ENCODE measurements at places on chromosomes 5 and 9.
A peak's percentile ranks its signal among the peaks of the same experiment; 100 is the strongest.

GRCh38 chr9:14662060-14662453, 31.2 kb downstream of the ZDHHC21 start:
- DNase-seq = no peak

- DNase-seq = no peak
These were observed 1.4 kb upstream of the KDM3B start for GRCh38 chr5:138351056-138351455.

GRCh38 chr5:181282874-181283273, 21.9 kb upstream of the TRIM52 start:
- DNase-seq = no peak

- peak; percentile 84 for DNase-seq
These were observed 117.9 kb upstream of the LPCAT1 start for GRCh38 chr5:1641560-1642166.

GRCh38 chr5:39566891-39567290, 142.1 kb upstream of the DAB2 start:
- DNase-seq = no peak

GRCh38 chr5:6090838-6091237, 287.5 kb downstream of the MED10 start:
- no peak for DNase-seq

GRCh38 chr9:27442464-27442863, 81.6 kb upstream of the IFNK start:
- DNase-seq = no peak

- DNase-seq = no peak
These were observed 103.1 kb downstream of the CEMIP2 start for GRCh38 chr9:71665247-71665646.

DNA sequence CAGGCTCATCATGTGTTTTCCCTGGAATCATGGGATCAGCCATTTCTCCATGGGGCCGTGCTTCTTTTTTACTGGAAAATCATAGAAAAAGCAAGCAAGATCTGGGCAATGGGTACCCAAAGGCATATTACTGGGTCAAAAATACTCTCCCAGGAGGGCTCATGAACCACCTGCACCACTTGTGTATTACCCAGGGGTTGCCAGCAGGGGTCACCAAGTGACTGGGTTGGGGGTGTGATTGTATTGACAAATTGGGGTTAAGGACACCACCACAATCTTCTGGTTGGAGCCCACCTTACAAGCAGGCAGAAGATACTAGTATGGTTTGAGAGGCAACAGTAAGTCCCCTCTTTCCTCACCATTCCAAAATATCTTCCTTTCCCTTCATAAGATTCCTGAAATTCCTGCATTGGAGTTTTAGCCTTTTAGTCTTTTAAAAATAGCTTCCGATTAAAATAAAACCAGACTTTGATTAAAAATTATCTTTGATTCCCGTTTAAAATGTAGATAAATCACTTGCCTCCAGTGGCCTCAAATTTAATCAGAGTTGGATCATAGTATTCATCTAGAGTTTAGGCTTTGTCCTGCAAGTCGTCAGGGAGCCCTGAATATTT, 603.3 kb downstream of the KIF4B start:
- peak; percentile 44 for DNase-seq

GRCh38 chr5:66358741-66359140, 214.6 kb downstream of the SREK1 start:
- DNase-seq = no peak

DNA sequence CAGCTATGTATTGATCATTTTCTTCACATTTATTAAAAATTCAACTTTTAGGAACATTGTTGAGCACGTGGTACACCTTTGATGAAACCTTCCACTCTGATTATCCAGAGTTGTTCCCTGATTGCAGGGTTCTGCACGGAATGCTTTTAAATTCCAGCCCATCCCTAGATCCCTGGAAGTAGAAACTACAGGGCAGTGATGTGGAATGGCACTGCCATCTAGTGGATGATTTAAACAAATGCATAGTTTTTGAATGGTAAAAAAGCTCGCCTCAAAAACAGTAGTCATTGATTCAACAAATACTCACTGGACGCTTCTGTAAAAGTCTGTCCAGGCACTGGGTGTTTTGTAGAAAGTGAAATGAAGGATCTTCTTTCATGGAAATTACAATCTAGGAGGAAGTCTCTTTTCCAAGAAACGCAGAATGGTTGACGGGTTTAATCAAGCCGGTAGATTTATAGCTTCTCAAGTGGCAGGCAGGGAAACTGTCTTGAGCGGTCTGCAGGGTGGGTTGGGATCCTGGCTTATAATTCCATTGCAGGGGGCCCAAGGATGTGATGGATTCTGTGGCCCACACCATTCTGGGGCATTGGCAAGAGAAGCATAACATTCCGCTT, 118.4 kb downstream of the ARHGAP26 start:
- peak; percentile 39 for DNase-seq

DNA sequence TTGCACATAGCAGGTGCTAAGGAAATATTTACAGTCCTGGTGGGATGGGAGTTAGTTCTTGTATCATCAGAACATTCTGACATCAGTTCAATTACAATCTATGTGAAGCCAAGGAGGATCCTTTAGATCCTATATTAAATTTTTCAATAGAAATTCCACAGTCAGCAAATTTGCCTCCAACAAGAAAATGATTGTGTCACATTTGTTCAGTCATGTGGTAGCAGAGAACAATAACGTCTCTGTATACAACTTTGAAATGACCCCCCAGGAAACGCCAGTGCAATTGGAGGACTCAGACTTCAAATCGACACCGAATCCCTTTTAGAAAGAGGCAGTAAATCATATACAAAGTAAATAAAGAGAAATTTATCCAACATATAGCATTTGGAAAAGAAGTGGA, 392.1 kb downstream of the DTWD2 start:
- no peak for DNase-seq

DNA sequence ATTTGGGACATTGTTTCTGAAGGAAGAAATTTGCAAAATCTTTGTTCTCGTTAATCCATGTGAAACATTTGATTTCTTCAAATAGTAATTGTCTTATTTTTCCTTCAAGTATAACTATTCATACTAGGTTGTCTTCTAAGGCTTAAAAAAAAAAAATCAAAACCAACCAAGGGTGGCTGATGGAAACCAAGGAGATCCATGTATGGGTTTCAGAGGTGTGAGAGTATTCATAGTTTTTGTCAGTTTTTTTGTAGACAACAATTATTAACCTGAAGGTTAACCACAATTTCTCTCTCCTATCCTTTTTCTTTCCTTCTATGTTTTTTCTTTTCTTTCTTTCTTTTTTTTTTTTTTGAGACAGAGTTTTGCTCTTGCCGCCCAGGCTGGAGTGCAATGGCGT, 35.4 kb downstream of the KDM4C start:
- no peak for DNase-seq

- peak; percentile 46 for DNase-seq
These were observed 730 bp upstream of the GZMA start for GRCh38 chr5:55101556-55102276.

DNA sequence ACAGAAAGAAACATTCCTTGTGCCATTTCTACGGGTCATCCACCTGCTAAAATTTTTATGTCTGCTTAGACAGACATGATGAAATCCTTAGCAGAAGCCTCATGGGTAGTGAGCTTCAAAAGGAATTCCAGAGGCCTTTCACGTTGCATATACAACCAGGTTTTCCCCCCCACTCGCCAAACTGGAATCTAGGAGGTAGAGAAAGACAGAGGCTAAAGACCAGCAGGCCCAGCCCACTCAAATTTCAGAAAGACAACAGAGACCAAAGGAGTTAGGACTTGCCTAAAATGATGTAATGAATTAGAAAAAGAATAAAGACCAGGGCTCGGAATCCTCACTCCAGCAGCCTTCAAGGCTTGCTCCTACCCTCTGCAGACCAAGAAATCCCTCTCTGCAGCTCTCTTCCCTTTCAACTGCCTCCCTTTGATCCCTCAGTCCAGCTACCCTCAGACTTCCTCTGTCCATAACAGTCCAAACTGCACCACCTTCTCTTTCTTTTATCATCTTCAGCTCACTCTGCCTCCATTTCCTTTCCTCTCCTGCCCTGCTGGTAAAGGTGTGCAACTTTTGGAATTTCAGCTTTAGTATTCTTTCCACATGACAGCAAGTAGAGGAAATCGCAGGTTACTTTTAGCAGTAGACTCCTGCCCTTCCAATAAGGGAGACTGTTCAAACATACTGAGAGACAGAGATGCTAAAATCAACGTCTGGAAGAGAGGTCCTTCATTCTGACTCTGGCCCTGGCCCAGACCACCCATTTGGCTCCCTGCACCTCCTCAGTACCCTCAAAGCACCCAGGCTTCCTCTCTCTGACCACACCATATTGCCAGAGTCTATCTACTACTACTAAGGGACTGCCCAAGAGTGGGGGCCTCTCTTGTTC, 8.9 kb downstream of the B4GALT1 start:
- no peak for DNase-seq

GRCh38 chr5:40235471-40236400, 444.0 kb upstream of the PTGER4 start:
- no peak for DNase-seq

GRCh38 chr5:57665146-57665936, 182.7 kb upstream of the ACTBL2 start:
- DNase-seq = no peak

- no peak for DNase-seq
These were observed 73.5 kb downstream of the PTPN3 start for GRCh38 chr9:109424618-109425017.

DNA sequence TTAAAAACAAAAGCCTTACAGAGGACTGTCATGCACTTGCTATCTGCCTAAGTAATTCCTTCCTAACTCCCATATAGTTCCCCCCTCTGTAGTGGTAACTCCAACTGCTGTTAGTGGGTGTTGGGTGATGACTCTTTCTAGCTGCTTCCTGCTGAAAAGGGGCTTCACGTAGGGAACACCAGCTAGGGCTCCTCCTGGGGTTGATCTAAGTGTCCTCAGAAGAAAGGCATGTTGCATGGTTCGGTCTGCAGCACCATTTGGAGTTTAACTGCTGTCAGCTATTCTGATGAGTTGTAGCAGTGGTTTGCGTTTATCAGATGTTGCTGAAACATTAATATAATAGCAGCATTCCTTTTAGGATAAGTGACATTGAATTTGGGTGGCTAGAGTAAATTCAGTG, 281.9 kb upstream of the TUSC1 start:
- DNase-seq = no peak

- DNase-seq = no peak
These were observed 1.0 kb downstream of the GABRB2 start for GRCh38 chr5:161545344-161546094.

DNA sequence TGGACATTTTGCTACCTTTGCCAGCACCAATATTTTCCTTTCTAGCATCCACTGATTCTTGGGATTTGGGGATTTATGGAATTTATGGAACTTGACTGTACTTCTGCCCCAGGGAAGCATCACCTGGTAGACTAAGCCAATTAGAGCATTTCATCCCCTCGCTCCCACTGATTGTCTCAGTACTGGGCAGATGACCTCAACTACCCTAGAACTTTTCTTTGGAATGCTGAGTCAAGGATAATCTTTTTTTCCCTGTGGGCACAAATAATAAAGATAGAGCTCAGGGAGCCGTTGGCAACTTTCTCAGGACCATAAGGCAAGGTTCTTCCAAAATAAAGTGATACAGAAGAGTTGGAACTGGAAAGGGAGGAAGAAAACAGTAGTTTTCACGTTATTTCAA, 438.4 kb downstream of the PLK2 start:
- DNase-seq = no peak

DNA sequence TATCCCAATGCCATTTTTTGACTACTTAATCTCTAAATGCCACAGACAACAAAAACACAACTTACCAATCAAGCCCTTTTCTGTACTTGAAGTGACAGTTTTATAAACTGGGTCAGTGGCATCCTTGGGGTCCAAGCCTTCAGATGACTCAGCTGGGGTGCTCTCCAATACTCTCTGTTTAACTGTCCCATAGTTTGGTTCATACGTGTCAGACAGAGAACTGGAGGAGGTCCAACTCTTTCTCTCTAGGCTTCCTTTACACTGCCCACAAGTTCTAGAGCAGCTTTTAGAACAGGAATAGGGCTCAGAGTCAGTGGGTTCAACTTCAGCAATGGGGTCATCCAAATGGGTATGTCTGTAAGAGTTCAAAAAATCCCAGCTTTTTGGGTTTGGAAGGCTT, 166.9 kb downstream of the CDC42SE2 start:
- DNase-seq = no peak

GRCh38 chr5:134113363-134113889, 1.1 kb upstream of the TCF7 start:
- DNase-seq = no peak

- no peak for DNase-seq
These were observed 1967.0 kb upstream of the CDH9 start for GRCh38 chr5:29005386-29005785.

DNA sequence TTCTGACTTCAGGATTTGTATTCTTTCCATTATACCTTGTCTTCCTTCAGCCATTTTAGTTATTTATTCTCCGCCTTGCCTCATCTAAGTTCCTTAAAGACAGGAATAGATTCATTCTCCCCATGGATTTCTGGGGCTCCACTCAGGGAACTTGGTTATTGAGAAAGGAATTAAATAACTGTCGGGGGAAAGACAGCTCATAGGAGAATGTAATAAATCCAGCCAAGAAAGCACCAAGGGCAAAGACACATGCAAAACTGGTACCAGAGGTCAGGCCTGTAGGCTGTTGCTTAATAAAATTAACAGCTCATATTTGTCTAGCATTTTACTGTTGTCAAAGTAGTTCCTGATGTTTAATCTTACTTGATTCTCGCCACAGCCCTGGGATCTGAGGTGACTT, 357.2 kb downstream of the TMEM38B start:
- DNase-seq = no peak

DNA sequence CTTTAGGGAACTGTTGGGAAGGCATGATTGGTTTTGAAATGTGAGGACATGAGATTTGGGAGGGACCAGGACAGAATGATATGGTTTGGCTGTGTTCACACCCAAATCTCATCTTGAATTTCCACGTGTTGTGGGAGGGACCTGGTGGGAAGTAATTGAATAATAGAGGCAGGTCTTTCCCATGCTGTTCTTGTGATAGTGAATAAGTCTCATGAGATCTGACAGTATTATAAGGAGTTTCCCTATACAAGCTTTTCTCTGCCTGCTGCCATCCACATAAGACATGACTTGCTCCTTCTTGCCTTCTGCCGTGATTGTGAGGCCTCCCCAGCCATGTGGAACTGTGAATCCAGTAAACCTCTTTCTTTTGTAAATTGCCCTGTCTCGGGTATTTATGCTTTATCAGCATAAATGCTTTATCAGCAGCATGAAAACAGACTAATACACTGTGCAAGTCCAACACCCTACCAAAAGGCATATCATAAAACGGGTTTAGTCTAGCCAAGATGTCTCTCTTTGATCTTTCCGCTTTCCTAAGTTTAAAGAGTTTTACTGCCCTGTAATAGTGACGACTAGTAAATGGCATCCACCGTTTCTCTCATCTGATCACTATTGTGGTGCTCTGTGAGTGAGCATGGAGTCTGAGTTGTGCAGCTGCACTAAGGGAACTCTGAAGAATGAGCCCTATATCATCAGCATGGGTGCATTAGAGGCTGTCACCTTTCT, 12.9 kb upstream of the ZNF782 start:
- no peak for DNase-seq

- no peak for DNase-seq
These were observed 76.2 kb downstream of the SH3TC2 start for GRCh38 chr5:148986636-148987035.

GRCh38 chr5:154117930-154118329, 72.6 kb upstream of the GALNT10 start:
- no peak for DNase-seq
